ENCODE measurements at places on chromosomes 6 and 20. TPM values are rescaled to one million over a fixed set of nuclear protein-coding genes. Genes with fewer than 3 reads are reported as not detected.

- no peak for DNase-seq
Measured at GRCh38 chr20:13883425-13883824, 98.6 kb downstream of the NDUFAF5 start.

GRCh38 chr6:55379895-55380294 lies 52.6 kb downstream of the GFRAL start:
- no peak for DNase-seq

DNA sequence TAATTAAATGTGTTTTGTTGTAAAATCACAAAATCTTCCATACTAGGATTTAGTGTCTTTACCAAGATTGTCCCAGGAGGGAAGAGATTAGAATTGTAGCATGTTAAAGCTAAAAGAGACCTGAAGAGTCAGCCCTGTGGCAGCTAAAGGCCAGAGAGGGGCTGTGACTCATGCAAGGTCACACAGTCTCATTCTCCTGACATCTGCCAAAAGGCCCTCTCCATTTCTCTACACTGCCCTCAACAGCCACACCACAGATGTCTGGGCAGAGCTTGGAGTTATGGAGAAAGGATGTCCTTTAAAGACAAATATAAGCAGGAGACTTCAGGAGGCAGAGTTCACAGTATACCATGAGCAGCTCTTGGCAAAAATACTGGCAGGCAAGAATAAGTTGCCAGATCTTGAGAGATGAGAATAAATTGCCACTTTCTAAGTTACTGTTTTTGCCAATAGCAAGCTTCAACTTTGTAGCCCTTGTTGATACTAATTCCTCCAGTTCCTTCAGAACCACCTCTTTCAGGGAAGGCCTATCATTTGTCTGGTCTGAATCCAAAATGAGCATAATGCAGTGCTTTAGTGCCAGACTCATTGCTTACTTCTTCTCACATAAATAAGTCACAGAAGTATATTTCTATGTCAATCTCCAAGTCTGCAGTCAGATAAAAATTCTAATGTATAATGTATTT lies 41.7 kb downstream of the AKIRIN2 start:
- DNase-seq = no peak

DNA sequence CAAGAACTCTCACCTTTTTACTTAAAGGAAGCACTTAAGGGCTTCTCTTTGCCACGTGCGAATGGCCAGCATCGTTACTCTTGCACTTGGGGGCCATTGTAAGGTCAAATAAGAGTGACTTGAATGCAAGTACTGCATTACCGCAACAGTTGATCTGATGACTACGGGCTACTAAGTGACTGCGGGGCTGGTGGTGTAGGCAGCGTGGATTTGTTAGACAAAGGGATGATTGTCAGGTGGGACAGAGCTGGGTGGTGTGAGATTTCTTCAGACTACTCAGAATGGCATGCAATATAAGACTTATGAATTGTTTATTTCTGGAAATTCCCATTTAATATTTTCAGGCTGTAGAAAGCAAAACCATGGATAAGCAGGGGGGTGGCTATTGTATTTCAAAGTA lies 199.7 kb upstream of the UST start:
- no peak for DNase-seq

GRCh38 chr6:14128012-14128411 lies 10.4 kb downstream of the CD83 start:
- DNase-seq = no peak

DNA sequence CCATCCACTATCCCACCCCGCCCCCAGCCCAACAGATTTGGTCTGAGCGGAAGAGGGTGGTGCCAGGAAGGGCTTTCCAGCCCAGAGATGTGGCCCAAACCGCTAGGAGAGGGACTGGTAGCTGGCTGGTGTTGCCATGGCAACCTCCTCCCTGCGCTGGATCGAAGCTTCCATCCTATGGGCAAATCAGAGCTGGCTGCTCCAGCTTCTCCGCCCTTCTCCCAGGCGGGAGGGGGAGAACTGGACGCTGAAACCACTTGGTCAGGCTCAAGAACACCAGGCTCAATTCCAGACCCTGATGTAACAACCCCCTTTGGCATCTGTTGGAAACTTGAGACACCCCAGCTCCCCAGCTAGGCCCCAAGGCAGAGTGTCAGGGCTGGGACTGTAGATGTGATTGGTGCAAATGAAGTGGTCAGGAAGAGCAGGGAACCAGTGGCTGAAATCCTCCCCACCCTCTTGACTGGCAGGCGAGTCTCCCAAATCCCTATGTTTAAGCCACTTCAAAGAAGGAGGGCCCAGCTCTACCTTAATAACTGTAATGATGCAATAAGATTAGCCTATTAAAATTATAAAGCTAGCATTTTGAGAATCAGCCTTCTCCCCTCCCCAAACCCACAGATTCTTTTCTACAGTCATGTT lies 4.2 kb downstream of the RIMS4 start:
- DNase-seq = no peak

GRCh38 chr6:16625291-16626265 lies 135.7 kb downstream of the ATXN1 start:
- DNase-seq = no peak

DNA sequence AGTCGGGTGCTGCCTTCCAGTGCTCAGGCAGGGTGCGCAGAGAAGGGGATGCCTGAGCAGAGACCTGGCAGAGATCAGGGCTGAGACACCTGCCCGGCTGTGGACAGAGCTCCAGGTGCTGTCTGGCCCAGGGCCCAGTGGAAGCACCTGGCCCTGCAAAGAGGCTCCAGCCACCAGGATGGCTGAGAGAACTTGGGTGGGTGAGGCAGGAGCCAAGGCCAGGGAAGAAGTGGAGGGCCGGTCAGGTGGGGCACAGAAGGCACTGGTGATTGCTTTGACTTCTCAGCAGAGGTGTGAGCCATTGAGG lies 31.2 kb downstream of the PNLDC1 start:
- no peak for DNase-seq

GRCh38 chr20:51411870-51412269 lies 130.6 kb downstream of the NFATC2 start:
- DNase-seq = no peak

GRCh38 chr6:22364306-22364705 lies 67.5 kb upstream of the PRL start:
- no peak for DNase-seq

- DNase-seq = no peak
Measured at GRCh38 chr6:10690651-10691445, 3.6 kb downstream of the C6orf52 start.

DNA sequence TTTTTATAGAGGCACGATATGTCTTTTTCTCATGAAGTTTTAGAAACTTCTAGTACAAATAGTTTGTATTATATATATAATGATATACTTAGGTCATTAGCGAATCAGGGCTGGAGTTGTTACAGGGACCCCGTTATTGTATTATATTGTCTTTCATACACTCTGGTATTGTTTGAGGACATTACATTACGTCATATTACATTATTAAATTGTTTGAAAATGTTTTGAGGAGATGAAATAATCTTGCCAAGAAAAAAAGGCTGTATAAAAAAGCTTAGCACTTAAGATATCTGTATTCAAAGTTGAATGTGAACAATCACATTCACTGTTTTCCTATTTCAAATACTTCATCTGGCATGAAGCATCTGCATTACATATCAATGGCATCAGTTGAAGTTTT lies 239.6 kb upstream of the ASCC3 start:
- DNase-seq = no peak

DNA sequence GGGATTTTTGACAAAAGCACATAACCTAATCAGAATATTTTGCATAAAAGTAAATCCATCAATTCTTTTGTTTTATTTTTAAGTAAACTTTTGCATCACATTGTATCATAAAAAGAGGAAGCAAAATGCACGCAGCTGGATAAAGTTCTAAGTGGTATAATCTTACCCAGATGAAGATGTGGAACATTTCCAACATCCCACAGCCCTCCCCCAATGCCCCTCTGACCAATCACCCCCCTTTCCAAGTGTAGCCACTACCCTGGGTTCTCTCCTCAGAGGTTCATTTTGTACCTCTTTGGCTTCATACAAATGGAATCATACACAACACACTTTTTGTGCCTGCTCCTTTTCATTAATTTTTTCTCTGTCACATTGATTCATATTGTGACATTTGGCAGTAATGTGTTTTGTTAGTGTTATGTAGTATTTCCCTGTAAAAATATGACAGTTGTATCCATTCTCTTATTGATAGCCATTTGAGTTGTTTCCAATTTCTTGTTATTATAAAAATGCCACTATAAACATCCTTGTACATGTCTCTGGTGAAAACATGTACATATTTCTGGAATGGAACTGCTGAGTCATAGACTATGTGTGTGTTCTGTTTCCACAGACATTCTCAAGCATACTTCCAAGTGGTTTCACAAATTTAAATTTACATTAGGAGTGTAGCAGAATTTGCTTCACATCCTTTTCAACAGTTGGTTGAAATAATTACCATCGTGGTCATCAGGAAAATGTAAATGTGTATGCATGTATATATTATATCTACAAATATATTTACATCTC lies 92.9 kb upstream of the SYNDIG1 start:
- no peak for DNase-seq

DNA sequence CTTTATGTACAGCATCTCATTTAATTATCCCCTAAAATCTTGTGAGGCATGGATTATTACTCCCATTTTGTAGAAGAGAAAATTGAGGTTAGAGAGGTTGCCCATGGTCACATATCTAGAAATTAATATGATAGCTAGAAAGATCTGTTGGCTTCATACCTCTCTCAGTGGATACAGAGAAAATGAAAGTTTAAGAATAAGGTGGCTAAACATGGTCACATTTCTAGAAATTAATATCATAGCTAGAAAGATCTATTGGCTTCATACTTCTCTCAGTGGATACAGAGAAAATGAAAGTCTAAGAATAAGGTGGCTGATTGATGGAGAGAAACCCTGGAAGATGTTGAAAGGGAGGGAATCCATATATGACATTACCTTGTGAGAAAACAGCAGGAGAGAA lies 260.7 kb upstream of the MAN1A1 start:
- DNase-seq = no peak

DNA sequence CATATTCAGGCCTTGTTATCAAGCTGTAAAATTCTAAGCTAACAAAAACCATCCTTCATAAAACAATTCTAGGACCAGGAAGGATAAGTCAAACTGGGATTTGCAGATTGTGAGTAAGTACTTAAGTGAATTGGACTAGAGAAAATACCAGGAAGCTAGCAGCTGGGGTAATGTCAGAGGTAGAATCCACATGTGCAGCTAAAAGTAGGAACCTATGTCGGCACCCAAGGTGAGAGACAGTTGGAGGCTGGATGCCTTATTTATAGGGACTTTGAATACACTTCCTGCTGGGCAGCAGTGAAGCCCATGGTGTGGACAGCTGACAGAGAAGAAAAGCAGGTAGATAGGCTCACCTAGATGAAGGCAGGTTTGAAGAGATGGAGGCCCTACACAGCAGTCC lies 127.3 kb downstream of the FLRT3 start:
- DNase-seq = no peak

DNA sequence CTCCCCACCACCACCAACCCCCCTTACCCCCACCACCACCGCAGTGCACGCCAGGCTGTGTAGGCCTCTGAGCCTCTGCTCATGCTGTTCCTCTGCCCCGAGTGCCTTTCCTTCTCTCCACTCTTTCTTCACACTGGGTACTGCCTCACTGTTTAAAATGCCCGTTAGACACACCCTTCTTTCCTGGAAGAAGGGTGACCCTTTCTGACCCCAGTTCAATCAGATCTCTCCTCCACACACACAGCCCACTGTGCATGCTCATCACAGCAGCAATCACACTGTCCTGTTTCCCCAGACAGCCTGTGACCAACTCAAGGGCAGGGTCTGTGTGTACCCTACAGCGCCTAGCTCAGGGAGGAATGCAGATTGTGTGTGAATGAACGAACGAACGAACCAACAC lies 10.0 kb downstream of the TMEM74B start:
- no peak for DNase-seq

DNA sequence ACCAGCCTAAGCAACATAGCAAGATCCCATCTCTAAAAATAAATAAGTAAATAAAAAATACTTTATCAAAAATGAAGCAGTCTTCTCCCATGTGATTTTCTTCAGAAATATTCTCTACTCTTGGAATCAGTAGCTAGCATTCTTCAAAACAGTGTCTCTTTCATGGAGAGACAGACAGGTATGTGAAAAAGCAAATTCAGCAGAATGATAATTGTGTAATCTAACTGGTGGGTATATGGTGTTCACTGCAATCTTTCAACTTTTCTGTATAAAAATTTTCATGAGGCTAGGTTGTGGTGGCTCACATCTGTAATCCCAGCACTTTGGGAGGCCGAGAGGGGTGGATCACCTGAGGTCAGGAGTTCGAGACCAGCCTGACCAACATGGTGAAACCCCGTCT lies 7.9 kb downstream of the MRS2 start:
- DNase-seq = no peak

- no peak for DNase-seq
Measured at GRCh38 chr20:2174067-2174466, 72.4 kb downstream of the STK35 start.

- no peak for DNase-seq
Measured at GRCh38 chr20:11008444-11009033, 334.7 kb upstream of the JAG1 start.

DNA sequence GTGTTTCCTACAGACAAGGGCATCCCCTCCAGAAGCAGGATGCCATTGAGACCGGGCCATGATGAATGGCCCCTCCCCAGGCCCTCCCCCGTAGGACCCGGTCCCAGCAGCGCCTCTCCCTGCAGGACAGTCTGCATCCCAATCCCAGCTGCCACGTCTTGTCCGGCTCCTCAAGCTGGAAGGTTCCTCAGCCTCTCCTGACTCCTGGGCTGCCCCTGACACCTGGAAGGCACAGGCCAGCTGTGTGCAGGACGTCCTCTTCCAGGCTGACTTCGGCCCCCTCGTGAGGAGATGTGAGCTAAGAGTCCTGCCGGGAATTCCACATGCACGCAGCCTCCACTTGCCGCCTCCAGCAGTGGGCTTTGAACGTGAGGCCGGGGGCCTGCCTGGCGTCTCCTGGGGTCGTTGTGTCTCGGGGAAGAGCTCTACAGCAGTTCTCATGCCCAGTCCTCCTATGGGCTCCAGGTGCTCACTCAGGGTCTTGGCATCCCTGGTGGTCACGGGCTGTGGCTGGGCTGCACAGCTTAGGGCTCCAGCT lies 64.4 kb downstream of the TAF4 start:
- DNase-seq = no peak

GRCh38 chr20:36779656-36780025 lies 6.1 kb upstream of the DSN1 start:
- DNase-seq = no peak

DNA sequence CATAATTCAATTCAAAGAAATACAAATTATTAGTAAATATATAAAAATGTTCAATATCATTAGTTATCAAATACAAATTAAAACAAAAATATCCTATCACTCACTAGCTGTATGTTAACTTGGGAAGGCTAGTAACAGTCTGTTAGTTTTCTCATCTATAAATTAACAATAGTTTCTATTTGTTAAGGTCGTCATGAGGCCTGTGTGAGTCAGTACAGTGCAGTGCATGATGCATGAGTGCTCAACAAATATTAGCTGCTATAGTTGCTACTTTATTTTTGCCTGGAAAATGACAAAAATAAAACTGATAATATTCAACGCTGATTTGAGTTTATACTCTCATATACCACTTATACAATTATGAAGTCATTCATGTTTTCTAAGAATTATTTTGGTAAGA lies 401.6 kb upstream of the RUNX2 start:
- no peak for DNase-seq

- no peak for DNase-seq
Measured at GRCh38 chr6:47145212-47145611, 103.1 kb upstream of the ADGRF1 start.

Gene RAET1L
- not detected for polyA plus RNA-seq

Gene GPR6
- not detected for polyA plus RNA-seq

Gene APMAP
- polyA plus RNA-seq = 83.2 TPM

Gene TMC2
- not detected for polyA plus RNA-seq
